ENCODE measurements at places on chromosomes 5 and 9. TPM values are rescaled to one million over a fixed set of nuclear protein-coding genes. Genes with fewer than 3 reads are reported as not detected.

DNA sequence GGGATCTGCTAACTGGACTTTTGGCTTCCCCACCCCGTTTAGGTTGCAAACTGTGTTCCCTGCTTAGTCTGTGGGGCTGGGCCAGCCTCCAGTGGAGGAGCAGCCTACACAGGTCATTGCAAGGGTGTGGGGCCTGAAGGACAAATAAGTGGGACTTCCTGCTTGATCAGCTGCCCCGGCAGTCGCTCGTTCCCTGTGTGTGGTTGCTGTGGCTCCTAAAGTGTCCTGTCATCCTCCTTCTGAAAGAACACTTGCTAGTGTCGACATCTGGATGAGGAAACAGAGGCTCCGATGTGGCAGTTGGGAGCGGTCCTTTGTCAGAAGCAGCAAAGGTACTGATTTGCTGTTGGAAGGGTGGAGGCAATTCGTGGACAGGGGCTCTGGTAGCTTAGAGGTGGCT is 88.9 kb upstream of the TBCA start:
- no peak for DNase-seq

DNA sequence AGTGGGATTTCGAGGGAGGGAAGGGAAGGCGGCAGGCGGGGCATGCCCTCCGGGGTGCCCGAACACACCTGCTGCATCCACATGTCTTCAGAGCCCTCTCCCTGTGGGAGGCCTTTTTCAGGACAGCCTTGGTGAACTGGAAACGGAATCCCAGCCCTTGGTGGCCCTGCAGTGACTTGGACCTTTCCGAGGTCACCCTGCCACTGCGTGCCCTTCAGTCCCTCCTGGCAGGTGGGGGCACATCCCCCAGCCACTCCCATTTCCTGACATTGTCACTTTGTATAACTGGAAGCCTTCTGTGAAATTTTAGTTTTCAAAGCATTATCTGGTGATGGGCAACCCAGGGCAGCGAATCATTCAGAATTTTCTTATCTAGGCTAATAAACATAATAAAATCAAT is 11.0 kb upstream of the AHRR start:
- no peak for DNase-seq

DNA sequence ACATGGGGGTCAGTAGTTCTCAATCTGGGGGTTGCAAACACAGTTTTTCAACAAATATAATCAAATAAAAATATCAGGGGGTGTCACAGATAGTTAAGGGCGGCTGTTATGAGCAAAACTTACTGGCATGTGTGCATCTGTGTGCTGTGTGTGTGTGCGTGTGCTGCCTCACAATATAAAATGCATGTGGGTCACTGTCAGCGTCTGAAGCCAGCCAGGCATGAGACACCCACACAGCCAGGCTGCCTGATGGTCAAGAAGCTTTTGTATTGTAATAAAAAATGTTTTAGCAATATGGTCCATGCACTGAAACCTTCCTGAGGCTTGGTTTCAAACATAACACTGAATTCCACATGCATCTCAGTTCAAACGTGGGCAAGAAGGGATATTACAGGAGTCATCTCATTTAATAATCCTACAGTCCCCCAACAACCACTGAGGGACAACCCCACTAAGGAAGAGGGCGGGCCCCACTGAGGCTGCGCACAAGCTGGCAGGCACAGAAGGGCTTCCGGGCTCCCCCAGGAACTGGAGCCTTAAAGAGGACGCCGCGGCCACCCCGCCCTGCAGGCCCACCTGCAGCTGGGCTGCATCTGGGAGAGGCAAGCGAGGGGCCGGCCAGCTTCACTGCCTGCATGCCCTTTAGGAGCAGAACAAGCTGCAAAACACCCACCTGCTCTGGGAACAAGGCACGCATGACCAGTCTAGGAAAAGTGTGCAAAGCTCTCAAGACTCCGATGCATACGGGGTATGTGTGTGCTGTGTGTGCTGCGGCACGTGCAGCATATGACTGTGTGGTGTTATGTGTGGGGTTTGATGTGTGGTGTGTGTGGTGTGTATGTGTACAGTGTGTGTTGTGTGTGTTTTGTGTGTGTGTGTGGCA is 14.1 kb downstream of the SEMA4D start:
- no peak for DNase-seq

DNA sequence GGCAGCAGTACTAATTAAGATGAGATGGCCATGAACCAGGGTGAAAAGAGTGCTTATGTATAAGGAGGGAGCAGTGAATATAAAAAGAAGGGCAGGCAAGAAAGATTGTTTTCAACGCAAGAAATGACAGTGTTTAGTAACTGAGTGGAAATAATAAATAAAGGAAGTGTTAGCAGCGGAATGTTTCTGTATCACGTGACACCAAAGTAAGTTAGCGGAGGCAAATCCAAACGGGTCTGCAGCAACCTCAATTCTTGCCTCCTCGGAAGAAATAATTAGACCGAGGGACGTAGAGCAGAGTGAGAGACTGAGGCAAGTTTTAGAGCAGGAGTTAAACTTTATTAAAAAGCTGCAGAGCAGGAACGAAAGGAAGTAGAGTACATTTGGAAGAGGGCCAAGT is 15.4 kb upstream of the GAS1 start:
- no peak for DNase-seq

GRCh38 chr9:95433096-95433819 is 83.5 kb downstream of the PTCH1 start:
- DNase-seq = no peak

CDHR2 gene
- 0.21 TPM for total RNA-seq

GRCh38 chr9:108913391-108913790 is 20.5 kb downstream of the ELP1 start:
- DNase-seq = no peak

ADAMTSL1 gene
- 0.62 TPM for total RNA-seq

- no peak for DNase-seq
Observed at GRCh38 chr5:55691265-55692105, 20.6 kb downstream of the SLC38A9 start.

- no peak for DNase-seq
Observed at GRCh38 chr5:74625742-74626241, 14.7 kb downstream of the ENC1 start.

DNA sequence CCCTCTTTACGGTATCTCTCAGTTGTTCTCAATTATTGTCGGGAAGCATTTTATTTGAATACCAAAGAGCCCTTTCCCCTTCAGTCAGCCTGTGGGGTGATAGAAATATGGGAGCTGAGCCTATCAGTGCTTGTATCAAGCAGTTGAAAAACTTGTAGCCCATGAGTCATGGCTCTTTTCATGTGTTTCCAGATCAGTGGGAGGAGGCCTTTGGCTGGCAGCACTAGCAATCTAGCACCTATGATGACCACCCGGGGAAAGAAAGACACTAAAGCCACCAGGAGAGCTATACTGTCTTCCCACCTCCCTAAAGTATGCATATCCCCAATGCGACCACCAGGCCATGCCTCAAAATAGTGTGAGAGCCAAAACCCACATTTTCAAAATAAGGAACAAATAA is 696.9 kb upstream of the C9orf72 start:
- no peak for DNase-seq

DNA sequence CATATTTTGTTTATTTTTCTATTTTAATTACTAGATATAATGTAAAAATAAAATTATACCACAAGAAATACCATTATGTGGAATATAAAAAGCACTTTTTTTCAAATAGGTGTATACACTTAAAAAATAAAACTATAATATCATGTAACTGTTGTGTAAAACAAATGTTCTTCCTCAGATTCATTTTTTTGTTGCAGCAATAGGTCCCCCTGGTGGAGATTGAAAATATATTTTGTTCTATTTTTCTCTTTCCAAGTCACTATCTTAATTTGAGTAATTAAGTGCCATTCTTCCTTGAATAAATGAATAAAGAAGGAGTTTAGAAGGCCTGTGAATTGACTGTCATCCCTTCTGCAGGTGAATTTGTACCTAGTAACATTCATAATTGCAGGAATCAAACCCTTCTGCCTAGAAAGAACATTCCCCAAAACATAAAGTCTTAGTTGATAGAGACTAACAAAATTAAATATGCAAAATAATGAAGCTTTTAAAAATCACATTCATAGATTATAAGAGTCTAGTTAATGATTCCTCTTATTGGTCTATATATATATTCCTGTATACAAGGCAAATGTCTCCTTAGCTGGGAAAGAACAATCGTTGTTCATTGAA is 23.4 kb downstream of the CETN3 start:
- no peak for DNase-seq

GRCh38 chr5:149863830-149864229 is 80.8 kb downstream of the PDE6A start:
- no peak for DNase-seq

GRCh38 chr5:171363846-171364245 is 23.8 kb upstream of the NPM1 start:
- no peak for DNase-seq

DNA sequence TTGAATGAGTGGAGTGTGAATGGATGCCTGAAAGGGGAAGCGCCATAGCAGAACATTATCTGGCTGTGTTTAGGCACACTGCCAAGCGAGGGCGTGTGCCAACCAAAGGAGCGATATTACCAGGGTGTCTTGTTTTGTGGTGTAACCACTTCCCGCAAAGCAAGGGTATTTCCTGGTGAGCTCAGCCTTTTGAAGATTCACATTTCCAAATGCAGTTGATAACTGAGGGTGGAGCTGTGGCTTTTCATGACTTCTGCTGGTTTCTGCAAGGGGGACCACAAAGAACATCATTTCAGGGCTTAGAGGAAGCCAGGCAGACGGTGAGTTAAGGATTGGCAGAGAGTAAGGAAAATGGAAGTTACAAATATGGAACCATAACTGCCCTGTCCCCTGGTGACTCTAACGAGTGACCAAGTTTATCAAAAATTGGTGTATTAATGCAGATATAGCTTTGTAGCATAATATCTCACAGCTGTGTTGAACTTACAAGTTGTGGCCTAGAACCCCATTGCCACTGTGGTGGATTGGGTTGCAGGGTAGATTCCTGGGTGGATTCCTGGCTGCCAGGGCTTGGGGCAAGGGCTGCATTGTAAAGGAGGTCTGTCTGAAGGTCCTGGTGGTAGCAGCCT is 71.4 kb downstream of the RALGPS1 start:
- DNase-seq = peak; percentile 52

GLDC gene
- 17.3 TPM for total RNA-seq

GRCh38 chr5:135313946-135314345 is 85.1 kb downstream of the MACROH2A1 start:
- no peak for DNase-seq

GRCh38 chr5:131382407-131383395 is 118.8 kb downstream of the CDC42SE2 start:
- DNase-seq = no peak

DNA sequence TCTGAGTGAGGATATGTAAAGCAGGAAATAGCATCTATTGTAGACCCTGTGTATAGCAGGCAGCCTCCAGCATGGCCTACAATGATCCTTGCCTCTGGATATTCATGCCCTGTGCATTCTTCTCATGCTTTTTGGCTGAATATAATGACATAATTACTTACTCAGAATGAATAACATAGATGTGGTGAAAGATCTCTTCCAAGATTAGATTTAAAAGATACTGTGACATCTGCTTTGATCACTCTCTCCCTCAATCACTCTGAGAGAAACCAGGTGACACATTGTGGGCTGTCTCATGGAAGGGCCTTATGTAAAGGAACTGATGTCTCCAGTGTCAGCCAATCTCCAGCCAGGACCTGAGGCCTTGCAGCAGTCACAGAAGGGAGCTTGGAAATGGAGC is 376.7 kb downstream of the DNAH5 start:
- DNase-seq = peak; percentile 43

GRCh38 chr9:15570769-15571168 is 17.9 kb downstream of the CCDC171 start:
- no peak for DNase-seq

ARPC5L gene
- 31.1 TPM for total RNA-seq

DNA sequence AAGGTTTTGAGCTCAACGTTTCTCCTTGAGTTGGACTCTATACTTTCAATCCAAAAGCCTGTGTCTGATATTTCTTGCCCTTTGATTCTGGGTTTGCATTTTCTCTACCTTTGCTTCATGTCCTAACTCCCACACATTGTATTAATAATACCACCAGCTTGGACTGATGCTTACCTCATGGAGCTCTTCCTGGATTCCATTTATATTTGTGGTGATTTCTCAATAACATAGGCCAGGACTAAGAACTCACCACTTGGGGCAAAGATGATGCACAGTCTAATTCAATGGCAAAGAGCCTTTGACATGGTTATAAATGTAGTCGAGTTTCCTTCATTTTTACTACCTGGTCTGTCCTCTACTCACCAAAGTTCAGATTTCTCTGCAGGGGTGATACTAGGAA is 27.5 kb upstream of the EFNA5 start:
- DNase-seq = no peak

DNA sequence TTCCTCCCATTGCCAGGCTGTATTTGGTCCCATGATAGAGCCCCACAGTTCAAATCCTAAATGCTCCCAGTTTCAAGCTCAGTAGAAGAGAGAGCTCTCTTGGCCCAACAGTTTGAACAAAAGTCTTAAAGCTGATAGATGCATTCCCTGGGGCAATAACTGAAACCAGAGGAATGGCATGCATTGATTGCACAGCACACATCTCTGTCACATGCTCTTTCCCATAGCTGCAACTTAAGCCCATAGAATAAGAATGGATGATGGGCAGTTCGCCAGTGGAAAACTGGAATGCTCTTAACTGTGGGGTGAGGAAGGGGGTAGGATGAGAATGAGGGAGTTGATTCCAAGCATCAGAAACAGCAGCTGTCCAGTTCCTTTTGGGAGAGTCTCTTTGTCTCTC is 1942.4 kb upstream of the WWC1 start:
- no peak for DNase-seq

DNA sequence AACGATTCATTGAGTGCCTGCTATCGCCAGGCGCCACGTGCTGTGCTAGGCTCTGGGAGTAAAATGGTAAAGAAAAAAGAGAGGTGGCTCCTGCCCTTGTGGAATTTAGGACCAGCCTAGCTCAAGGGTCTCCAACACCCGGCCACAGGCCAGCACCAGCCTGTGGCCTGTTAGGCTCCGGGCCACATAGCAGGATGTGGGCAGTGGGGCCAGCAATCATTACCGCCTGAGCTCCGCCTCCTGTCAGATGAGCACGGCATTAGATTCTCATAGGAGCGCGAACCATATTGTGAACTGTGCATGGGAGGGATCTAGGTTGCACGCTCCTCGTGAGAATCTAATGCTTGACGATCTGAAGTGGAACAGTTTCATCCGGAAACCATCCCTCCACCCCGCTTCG is 1.5 kb downstream of the RMRP start:
- DNase-seq = no peak

- DNase-seq = no peak
Observed at GRCh38 chr9:2086971-2087370, 71.8 kb downstream of the SMARCA2 start.

Data from kidney epithelial cell (primary cell).